ENCODE measurements at places on chromosomes 3 and 15.

DNA sequence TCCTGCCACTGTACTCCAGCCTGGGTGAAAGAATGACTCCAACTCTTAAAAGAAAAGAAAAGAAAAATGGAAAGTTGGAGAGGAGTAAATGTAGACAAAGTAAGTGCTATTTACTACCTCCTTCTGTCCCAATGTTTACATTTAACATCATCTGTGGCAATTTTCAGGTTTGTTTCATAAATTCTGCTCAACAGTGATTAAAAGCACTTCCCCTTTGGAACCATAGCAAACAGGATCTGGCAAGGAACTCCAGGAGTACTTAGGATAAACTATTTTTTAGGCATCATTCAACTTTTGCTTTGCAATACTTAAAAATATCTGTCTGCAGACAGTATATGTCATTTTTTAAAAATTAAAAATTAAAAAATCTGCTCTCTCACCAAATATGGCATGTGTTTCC is 5.5 kb upstream of the CX3CR1 start:
- DNase-seq: no peak

DNA sequence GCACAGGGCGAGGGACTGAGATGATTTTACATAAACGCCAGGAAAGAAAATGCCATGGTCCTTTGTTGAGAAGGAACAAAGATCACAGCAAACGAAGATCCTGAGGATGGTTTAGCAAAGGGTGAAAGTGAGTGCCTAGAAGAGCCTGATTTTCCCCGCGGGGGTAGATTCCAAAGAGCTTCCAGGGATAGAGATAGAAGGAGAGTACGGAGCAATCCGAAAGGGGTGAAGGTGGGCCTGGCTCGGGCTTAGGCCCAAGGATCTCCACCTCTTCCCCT is 977 bp downstream of the CDC25A start:
- DNase-seq: no peak

- no peak for DNase-seq
These were observed 6.1 kb upstream of the IL12A start for GRCh38 chr3:159982442-159982974.

GRCh38 chr3:43388175-43388574 is 101.8 kb downstream of the SNRK start:
- DNase-seq: no peak

- DNase-seq: no peak
These were observed 129.9 kb downstream of the ATP10A start for GRCh38 chr15:25733036-25733855.

GRCh38 chr3:183884097-183884426 is 618 bp downstream of the PARL start:
- DNase-seq: no peak

DNA sequence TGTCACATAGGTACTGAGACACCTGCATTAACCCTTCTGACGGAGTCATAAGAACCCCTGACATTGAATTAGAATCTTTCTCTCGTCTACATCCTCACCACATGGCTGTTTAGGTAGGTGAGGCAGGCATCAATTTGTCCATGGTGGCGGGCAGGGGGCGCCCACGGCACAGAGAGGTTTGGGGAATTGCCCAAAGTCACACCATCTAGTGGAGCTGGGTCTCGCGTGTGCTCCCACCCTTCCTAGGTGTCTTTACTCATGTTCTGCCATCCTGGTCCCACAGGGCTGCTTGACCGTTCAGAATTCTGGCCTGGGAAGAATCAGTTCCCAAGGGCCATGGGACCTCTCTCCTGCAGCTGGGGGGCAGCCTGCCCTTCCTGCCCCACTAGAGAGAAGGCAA is 14.7 kb upstream of the DLL4 start:
- no peak for DNase-seq

- DNase-seq: no peak
These were observed 38.8 kb downstream of the SMAD6 start for GRCh38 chr15:66740802-66741201.

DNA sequence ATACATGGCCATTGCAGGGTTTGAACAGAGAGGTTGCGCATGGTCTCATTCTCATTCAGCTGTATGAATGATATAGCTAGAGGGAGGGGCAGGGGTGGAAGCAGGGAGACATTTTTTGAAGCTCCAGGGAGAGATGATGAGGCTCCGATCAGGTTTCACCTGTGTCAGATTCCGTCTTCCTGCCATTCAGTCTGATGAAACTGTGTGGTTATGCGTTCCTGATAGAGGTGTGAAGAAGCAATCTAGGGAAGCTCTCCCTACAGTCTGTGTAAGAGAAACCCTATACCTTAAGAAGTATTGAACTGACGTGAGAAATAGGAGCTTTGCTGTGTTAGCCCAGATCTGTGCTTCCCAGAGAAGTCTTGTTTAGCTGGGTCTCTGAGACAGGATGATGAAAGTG is 171.9 kb upstream of the NDN start:
- DNase-seq: no peak

- DNase-seq: no peak
These were observed 167.9 kb downstream of the DCLK3 start for GRCh38 chr3:36596419-36596818.

DNA sequence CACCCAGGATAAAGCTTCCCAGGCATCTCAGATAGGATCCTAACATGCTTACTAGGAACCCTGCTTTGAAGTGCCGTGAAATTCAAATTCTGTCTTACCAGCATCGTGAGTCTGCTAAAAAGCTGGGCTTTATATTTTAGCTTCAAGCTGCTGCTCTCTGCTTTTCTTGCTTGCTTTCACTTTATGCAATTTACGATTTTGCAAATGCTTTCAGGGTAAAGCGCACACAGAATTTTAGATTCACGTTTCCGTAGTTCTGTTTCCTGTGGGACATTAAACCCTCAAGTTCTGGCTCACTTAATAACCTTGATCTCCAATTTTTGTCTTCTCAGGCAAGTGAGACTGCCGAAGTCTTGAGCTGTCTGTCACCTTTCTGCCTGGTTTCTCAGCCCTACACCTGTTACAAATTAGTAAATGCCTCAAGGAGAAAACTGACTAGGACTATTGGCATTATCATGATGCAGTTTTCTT is 170.5 kb upstream of the TGFBR2 start:
- DNase-seq: no peak

DNA sequence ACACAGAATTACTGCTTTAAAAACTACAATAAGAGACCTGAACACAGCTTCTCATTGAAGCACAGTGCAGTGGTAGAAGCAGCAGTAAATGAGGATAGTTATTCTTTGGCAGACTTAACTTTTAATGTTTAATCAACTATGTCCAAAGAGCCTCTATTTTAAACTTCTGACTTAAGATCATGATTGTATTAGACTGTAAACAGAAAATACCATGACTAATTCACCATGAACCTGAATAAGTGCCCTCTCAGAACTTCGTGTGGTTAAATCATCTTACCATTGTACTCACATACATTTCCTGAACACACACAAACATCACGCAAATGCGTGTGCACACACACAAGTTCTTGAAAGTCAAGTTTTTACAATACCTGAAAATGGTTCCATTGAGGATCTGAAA is 13.9 kb downstream of the CEP152 start:
- DNase-seq: no peak

DNA sequence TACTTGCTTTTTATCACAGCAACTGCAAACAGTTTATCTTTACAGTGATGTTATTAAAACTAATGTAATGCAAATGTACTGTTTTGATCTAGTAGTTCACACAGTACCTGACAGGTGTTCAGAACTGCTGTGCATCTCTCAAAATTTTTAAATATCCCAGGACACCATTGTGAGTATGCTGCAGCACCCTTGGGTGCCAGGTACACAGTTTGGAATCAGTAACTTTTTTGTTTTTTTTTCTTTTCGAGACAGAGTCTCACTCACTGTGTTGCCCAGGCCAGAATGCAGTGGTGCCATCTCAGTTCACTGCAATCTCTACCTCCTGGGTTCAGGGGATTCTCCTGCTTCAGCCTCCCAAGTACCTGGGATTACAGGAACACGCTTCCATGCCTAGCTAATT is 3.0 kb downstream of the KNL1 start:
- DNase-seq: no peak

DNA sequence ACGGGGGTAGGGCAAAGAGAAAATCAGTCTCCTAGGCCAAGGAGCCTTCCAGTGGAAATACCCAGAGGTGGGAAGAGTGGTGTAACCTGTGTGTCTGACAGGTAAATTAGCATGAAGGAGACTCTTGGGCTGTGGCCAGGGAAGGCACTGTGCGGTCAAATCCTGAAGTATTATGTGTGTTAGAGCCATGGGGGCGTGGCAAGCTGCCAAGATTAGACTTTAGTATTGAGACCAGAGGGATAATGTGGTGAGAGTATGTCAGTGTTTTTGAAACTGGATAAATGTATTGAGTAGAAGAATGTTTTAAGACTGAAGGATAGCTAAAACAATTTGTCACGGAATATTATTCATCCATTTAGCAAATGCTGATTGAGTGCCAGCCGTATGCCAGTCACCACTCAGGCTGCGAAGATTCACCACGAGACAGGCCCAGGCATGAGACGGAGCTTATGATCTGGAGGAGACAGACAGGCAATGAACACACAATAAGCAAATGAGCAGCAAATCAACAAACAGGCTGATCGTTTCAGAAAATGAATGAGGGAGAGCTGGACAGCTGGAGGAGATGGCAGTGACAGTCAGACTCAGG is 445.9 kb downstream of the MCTP2 start:
- DNase-seq: no peak

DNA sequence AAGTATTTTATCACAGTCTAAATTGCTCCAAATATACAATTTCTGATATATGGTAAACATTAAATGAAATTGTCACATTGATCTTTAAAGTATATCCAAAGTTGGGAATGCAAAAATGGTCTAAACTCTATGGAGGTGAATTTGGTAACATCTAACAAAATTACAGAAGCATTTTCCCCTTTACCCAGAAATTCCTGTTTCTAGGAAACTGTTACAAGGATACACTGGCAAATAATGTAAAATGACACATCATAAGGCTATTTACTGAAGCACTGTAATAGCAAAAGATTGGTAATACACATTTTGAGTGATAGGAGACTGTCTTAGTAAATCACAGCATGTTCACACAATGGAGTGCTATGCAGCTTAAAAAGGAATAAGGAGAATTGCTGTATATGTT is 50.0 kb upstream of the SLCO2A1 start:
- no peak for DNase-seq

GRCh38 chr3:122409446-122409845 is 6.4 kb downstream of the WDR5B start:
- no peak for DNase-seq

DNA sequence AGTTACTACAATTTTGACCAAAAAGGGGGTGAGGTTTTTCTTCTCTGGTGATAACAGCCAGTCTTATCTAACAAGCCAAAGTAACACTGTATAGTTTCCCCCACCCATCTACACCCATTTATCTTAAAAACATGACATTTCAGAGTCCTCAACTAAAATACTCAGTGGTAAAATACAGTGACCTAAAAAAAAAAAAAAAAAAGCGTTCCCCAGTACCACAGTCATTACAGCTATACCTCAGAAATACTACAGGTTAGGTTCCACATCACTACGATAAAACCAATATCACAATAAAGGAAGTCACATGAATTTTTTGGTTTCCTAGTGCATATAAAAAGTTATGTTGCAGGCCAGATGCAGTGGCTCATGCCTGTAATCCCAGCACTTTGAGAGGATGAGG is 13.8 kb downstream of the DENND4A start:
- DNase-seq: no peak

GRCh38 chr3:71456156-71456555 is 127.4 kb downstream of the FOXP1 start:
- no peak for DNase-seq

DNA sequence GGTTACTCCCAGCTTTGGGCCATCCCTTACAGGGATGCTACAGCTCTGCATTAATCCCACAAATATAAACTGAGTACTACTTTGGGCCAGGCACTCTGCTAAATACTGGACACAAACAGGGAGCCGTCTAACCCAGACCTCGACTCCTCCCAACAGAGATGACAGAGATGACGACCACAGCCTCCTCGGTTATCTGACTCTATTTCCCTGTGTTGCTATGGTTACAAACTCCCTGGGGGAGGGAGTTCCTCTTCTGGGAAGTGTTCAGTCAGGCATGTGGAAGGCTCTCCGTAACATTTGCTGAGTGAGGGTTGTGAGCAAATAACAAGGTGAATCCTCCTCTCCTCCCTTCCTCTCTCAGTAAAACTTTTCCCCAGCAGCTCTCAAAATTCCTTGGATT is 6.7 kb upstream of the CMTM7 start:
- no peak for DNase-seq

- no peak for DNase-seq
These were observed 17.3 kb upstream of the ATP10A start for GRCh38 chr15:25880411-25880810.

- no peak for DNase-seq
These were observed 15.7 kb downstream of the CHST13 start for GRCh38 chr3:126539558-126540250.

DNA sequence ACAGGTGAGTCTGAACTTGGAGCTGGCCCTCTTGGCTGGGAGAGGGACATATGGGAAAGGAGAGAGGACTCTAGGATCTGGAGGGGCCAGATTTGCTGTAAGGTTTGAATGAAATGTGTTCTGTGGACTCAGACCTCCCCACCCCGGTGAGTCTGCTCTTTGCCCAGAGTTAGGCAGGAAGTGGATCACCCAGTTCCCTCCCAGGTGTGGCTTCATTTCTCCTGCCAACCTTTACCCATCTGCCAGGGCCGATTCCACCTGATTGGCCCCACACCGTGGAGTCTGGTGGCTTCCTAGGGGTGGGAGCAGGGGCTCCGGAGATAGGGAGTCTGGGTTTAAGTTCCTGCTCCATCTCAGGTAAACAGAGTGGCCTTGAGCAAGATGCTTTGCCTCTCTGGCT is 25.5 kb downstream of the CD276 start:
- no peak for DNase-seq

GRCh38 chr15:49096090-49096750 is 50.0 kb upstream of the SECISBP2L start:
- DNase-seq: no peak

DNA sequence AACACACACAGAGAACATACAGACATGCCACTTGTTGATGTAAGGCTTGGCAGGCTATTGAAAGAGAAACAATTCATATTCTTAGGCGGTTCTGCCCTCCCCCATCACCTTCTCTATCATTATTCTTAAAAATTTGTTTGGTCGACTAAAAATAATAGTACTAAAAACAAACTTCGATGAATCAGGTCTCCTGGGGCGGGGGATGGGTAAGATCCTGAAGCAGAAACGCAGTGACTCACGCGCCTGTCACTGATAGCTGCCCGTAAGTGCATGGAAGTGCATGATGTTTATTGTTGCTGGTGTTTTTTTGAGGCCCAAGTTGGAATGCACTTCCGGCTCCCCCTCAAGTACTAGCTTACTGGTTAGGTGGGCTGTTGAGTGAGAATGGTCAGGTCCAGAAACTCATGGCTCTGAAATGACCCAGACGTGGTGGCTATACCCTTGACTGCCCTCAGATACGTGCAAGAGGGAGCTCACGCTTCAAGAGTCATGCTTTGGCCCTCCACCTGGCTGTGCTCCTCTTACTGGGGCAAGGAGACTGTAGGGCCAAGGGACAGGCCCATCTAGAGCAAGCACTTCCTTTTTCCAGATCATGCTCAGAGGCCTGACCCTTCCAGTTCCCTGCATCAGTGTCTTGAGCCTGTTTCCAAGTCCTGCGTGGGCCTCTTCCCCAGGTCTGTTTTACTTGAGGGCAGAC is 10.9 kb downstream of the SMAD3 start:
- no peak for DNase-seq
